ENCODE measurements at places on chromosomes 12 and 14. TPM values are rescaled to one million over a fixed set of nuclear protein-coding genes. Genes with fewer than 3 reads are reported as not detected.

PMCH gene
- not detected for total RNA-seq

KLRC2 gene
- total RNA-seq, result 0.71 TPM

GRCh38 chr12:72888693-72889092, 616.5 kb downstream of the TRHDE start:
- H3K4me3 ChIP-seq, result no peak overlapping the region
- H3K27me3 ChIP-seq, result no peaks in the 10 kb centered on the region
- H3K36me3 ChIP-seq, result no peaks in the 10 kb centered on the region
- no peak overlapping the region for H3K27ac ChIP-seq

- no peak overlapping the region for H3K27ac ChIP-seq
- no peak overlapping the region for H3K4me3 ChIP-seq
- DNase-seq, result peak; percentile 5
- no peaks in the 10 kb centered on the region for H3K36me3 ChIP-seq
Observed at GRCh38 chr14:88348546-88348945, 25.5 kb upstream of the KCNK10 start.

Data from lung (tissue), 17 donors.